ENCODE measurements at places on chromosomes 7 and 10.

GRCh38 chr10:43317422-43317821 is 50.6 kb upstream of the RASGEF1A start:
- DNase-seq, result no peak

- peak; percentile 94 for DNase-seq
Measured at GRCh38 chr7:156578978-156579430, 61.6 kb upstream of the RNF32 start.

- DNase-seq, result no peak
Measured at GRCh38 chr10:43781480-43782361, 133.0 kb upstream of the ZNF32 start.

DNA sequence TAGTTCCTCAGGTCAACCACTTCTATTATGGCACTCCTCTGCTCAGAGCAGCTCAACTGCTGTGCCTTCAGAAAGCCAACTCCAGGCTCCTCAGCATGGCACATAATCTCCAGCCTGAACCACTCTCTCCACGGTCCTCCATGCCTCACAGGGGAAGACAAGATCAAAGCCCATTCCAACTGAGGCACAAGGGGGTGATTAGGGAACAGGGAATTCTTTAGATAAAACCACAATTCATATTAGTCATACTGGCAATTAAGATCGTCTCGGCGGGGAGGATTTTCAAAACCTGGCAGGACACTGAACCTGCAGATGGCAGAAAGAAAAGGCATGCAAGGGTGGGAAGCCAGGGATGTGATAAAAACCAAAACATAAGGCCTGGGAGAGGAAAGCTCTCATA is 361.6 kb downstream of the FGFR2 start:
- no peak for DNase-seq

GRCh38 chr10:25682203-25682851 is 251.7 kb upstream of the MYO3A start:
- DNase-seq, result peak; percentile 71

GRCh38 chr7:3240826-3241430 is 60.1 kb upstream of the SDK1 start:
- no peak for DNase-seq

- DNase-seq, result no peak
Measured at GRCh38 chr10:77090381-77091356, 546.9 kb downstream of the KCNMA1 start.

- no peak for DNase-seq
Measured at GRCh38 chr10:75117995-75118394, 6.5 kb downstream of the SAMD8 start.

- peak; percentile 54 for DNase-seq
Measured at GRCh38 chr10:127926455-127926854, 19.6 kb downstream of the PTPRE start.

GRCh38 chr7:129804890-129805719 is 147.7 kb downstream of the UBE2H start:
- DNase-seq, result no peak

DNA sequence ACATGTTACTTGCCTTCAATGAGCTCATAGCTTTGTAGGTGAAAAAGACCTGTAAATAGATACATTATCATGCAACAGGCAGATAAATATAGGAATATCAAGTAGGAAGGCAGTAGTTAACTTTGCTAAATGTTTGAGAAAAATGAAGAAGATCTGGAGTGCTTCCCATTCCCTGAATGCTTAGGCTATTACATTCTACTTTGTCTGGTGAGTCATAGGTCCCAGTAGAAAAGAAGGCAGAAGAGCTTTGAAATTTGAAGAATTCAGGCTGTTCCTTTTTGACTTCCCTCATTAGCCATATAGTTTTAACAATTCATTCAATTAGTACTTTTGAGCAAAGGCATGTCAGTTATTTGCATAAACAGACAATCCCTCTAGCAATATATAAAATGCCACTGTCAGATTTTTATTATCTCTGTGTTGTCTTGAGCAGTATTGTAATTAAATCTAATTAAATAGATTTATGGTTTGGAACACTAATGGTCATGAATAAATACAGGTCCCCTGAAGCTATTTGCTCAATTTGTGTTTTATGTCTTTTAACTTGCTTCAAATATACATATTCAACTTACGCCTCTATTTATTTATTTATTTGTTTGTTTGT is 875.0 kb downstream of the REEP3 start:
- no peak for DNase-seq
